Stimulated activated CD4-positive, alpha-beta T cell treated with anti-CD3 and anti-CD28 coated beads, Interleukin-1b, Interleukin-23, amount 100 ng/mL, for 48 hours (primary cell): ENCODE measurements at places on chromosomes 16 and 17.

DNA sequence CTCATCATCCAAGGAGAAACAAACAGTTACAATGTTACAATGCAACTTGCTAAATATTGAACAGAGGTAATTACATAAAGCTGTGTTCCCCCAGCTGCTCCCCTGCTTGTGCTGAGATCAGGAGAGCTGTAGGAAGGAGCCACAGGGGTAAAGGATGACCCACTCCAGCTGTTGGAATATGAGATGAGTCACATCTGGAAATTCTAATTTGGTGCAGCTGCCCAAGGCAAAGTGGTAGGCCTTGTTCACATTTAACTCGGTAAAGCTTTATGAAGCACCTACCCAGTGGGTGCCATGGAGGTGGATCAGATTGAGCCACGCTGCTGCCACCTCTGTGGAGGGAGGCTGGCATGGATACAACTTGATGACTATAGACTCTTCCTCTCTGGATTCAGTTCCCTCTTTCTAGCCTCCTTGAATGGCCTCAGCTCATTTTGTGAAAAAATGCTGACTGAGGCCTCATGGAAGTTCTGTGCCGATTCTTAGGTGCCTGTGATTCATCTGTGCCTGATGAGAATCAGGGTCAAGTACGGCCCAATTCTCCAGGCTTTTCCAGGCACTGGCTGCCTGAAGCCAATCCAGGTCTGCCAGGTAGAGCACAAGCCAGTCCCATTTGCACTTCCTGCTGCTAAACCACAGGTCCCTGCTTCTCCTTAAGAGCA is 7.4 kb downstream of the ZNF689 start:
- DNase-seq, result no peak

DNA sequence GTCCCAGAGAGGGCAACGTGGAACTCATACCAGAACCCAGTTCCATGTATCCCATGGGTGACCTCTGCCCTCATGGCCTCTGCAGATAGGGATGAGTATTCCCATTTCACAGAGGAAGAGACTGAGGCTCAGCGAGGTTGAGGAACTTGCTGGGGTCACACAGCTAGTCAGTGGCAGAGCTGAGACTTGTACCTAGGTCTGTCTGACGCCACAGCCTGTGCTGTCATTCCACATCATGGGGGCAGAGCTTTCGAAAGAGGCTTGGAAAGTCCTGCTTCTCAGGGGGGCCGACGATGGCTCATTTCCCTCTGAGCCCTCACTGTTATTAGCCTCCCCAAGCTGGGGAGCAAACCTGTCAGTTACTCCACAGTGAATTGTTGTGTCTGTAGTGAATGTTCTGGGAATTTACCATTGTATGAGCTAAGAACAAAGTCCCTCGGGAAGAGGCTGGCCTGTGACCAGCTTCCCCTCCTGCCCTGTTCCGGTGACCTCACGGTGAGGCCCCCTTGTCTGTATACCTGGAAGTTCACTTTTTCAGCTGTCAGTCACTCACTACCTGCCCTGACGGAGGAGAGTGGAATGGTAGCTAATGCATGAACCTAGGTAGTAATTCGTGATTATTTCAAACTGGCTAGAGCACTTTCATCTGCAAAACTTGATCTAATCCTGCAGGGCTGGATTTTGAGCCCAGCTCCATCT is 8.9 kb downstream of the METTL22 start:
- no peak for DNase-seq

- peak; percentile 66 for DNase-seq
Observed at GRCh38 chr17:7177191-7177953, 1.8 kb downstream of the ASGR1 start.

GRCh38 chr16:30354423-30355143 is 525 bp downstream of the CD2BP2 start:
- DNase-seq, result peak; percentile 35

- DNase-seq, result no peak
Observed at GRCh38 chr17:31431098-31431851, 39.8 kb downstream of the RAB11FIP4 start.

DNA sequence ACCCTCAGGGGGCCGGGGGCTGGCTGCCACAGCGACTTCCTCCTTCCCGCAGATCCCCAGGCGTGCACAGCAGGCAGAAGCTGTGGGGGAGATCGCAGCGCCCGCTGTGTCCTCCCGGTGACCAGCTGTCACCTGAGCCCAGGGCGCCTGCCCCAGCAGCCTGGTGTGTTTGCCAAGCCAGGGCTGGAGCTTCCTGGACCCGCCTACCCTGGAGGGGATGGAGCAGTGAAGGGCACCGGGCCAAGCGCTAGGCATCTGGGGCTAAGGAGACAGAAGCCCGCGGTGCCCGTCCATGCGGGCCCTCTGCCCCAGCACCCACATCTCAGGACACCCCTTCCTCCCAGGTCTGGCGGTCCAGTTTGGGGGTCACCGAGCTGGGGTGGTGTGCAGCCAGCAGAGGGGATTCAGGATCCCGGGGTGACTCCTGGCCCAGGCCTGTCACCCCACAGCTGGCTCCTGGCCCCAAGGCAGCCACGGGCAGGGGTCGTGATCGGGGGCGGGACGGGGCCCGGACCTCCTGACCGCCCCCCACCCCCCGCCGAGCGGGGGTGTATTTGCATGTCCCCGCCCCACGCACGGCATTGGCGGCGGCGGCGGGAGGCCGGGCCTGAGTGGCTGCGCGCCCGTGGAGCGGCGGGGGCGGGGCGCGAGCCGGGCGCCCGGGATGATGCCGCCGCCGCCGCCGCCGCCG is at the start of gene RAB26:
RAB26 (plus strand) TSS at position 645 of the 691 bp plus-strand sequence. CDS start 159 bp downstream, outside the sequence.
- no peak for DNase-seq

DNA sequence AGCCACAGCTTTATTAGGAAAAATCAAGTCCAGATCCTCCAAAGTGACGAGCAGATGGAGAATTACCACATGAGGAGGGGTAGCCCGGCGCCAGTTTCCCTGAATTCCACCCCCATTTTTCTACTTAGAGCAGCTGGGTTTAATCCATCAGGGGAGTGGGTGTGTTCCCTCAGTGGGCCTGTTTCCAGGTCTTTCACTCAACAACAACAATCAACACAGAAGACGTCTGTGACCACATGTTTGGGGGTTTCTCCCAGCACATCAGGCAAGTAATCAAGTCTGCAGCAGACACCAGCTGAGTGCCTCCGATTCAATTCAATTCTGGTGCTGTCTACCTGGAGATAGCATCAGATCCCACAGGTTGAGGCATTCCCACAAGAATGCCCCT is 6.8 kb downstream of the SLC6A2 start:
- DNase-seq, result no peak

DNA sequence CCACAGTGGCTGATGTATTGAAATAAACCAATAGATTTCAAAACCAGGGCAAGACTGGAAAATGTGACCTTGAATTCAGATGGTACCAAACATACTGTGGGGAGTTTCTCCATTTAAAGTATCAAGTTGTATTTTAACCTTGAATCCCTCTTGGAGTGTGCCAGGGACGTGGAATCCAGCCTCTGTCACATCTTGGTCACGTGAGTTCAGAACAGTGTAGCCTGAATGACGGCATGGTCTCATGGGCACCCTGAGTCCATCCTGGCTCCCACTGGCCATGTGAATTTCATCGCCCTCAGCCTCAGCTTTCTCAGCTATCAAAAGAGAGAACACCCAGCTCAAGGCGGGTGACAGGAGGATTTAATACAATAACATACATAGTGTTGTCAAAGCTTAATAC is 6.8 kb downstream of the ZNF771 start:
- no peak for DNase-seq

- DNase-seq, result no peak
Observed at GRCh38 chr17:41976142-41976768, 9.7 kb downstream of the CNP start.

DNA sequence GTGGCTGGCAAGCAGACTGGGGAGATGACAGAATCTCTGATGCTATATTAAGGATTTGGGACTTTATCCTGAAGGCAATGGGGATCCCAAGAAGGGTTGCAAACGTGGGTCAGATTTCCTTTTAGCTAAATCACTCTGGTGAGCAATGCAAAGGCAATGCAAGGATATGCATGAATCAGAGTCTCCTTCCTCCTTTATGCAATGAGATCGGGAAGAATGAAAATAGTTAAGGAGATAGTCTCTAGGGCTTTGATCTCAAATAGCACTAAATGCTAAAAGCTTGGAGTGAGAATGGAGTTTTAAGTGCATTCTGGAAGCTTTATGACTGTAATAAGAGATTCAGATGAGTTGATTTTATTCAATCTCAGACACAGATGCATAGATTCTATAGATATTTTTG is 27.2 kb upstream of the SHISA9 start:
- DNase-seq, result no peak

- DNase-seq, result peak; percentile 87
Observed at GRCh38 chr17:1628856-1629503, 346 bp upstream of the SLC43A2 start.

GRCh38 chr16:48358419-48358818 is 26.8 kb downstream of the SIAH1 start:
- no peak for DNase-seq

GRCh38 chr16:70738083-70738977 is 52.5 kb upstream of the MTSS2 start:
- DNase-seq, result peak; percentile 55

DNA sequence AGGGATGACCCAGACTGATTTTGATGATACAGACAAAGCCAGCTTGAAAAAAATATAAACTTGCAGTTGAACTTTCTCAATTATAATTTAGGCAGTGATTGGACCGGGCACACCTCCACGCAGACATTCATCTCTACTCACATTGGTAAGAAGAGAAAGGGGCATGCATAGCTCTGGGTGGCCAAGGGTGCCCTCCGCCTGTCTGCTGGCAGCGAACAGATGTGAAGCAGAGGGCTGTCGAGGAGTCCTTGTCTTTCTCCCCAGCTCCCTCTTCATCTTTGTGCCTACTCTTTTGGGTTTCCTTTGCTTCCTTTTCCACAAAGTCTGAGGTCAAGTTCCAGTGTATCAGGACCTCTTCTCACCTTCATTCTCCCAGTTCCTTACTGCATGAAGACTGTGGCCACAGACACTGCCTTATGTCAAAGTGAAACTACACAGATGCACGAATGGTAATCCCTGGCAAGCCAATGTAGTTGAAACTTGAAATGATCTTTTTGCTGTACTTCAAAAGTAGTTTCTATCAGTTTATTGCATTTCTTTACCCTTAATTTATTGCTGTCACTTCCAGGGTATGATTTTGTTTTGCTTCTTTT is 343.7 kb upstream of the SOX9 start:
- DNase-seq, result no peak

DNA sequence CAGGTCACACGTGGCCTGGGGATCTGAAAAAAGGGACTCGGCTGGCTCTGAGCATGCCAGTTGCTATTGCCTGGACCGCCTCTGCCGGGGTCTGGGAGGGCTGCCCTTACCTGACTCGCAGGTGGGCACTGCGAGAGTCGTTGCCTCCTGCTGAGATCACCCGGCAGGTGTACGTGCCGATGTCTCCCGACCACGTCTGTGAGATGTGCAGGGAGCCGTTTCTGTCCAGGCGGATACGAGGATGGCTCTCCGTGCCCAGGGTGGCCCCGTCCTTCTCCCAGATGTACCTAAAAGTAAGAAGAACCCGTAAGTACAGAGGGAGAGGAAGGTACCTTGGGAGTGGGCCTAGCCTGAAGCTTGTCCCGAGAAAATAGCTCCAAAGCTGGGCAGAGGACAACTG is 112.0 kb upstream of the CDC42EP4 start:
- no peak for DNase-seq

- DNase-seq, result no peak
Observed at GRCh38 chr17:81331527-81332043, 36.5 kb upstream of the SLC38A10 start.

DNA sequence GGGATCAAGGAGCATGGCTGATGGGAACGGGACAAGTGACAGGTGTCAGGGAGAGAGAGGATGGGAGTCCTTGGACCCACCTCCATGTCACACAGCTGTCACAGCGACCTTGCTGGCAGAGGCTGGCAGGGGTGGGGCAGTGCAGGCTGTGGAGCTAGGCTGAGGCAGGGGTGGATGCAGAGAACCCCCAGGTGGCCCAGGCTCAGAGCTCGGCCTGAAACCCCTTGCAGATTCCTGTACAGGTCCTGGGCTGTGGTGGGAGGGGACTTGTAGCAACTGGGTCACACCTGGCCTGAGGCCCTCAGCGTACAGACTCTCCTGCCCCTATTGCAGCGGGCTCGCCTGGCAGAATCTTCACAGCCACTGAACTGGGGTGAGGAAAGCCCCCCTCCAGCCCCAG is 174.1 kb downstream of the NTN1 start:
- DNase-seq, result no peak

GRCh38 chr16:8848231-8848938 is 20.4 kb downstream of the CARHSP1 start:
- DNase-seq, result no peak

DNA sequence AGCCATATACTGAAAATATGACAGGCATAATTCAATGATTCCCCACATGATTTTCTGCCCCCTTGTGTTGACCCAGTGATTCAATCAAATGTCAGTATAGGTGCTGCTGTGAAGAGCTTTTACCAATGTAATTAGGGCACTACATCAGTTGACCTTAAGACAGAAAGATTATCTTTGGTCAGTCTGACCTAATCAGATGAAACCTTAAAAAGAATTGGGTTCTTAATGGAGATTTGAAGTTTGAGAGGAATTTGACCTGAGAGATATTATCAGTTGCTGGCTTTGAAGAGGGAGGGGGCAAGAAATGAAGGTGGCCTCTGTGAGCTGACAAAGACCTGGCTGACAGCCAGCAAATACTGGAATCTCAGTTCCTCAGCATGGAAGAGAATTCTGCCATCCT is 358.7 kb upstream of the CA10 start:
- DNase-seq, result no peak

DNA sequence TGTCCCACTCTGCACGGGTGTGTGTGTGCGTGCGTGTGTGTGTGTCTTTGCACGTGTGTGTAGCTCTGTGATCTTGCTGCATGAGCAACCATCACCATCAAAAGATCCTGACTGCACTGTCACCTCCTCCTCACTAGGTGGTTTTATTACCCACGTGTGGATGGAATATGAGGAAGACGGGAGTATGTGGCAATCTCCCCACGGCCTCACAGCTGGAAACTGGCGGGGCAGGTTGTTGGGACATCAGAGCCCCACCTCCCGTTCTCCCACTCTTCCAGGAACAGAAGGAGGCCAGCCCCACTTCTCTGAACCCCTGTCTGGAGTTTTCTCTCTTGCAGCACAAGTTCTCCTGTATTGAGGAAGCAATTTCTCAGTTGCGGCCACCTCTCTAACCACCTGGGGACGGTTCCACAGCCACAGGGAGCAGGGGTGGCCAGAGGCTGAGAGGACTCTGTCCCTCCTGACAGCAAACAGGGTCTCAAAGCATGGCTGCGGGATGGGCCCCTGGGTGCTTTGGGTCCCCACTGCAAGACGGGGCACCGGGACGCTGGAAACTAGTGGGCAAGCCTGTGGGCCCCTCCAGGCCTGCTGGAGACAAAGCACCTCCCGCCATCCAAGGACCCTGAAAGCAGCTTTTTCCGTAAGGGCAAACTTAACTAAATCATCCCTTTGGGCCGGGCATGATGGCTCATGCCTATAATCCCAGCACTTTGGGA is 27.9 kb upstream of the ATP2C2 start:
- DNase-seq, result no peak

DNA sequence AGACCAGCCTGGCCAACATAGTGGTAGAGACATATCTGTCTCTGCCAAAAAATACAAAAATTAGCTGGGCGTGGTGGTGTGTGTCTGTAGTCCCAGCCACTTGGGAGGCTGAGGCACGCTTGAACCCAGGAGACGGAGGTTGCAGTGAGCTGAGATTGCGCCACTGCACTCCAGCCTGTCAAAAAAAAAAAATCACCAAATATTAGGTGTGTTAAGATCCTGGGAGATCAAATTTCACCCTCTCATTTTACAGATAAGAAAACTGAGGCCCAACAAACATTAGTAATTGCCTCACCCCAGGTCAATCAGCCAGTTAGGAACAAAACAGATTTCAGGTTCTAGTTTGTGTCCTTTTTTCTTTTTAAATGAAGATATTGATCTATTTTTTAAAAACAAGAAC is 116.7 kb downstream of the MSI2 start:
- no peak for DNase-seq
